ENCODE measurements at places on chromosomes 6 and 20.

DNA sequence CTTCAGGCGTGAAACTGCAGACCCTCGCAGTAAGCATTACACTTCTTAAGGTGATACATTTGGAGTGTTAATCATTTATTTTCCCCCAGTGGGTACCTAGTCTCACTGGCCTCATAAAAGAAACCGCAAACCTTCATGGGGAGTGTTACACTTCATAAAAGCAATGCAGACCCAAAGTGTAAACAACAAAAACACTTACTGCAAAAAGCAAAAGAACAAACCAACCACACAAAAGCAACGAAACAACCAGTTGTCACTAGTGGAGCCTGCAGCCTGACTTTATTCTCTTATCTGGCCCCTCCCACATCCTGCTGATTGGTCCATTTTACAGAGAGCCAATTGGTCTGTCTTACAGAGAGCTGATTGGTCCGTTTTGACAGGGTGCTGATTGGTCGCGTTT, 23.8 kb downstream of the LY86 start:
- H3K27me3 ChIP-seq, result no peaks in the 10 kb centered on the region
- no peaks in the 10 kb centered on the region for H3K36me3 ChIP-seq
- no peaks in the 10 kb centered on the region for H3K4me1 ChIP-seq
- H3K27ac ChIP-seq, result no peak overlapping the region

- no peak for DNase-seq
- H3K36me3 ChIP-seq, result no peaks in the 10 kb centered on the region
- no peaks in the 10 kb centered on the region for H3K4me1 ChIP-seq
Measured at GRCh38 chr6:150534553-150534952, 65.1 kb upstream of the PLEKHG1 start.

- no peak overlapping the region for H3K4me3 ChIP-seq
- no peaks in the 10 kb centered on the region for H3K4me1 ChIP-seq
- no peak for DNase-seq
- peaks cover 13% of the 10 kb centered on the region for H3K36me3 ChIP-seq
Measured at GRCh38 chr6:130417951-130418350, 52.1 kb downstream of the TMEM200A start.

GRCh38 chr6:36334832-36335459, 1.7 kb downstream of the BNIP5 start:
- no peaks in the 10 kb centered on the region for H3K36me3 ChIP-seq
- H3K4me1 ChIP-seq, result no peaks in the 10 kb centered on the region
- no peak overlapping the region for H3K27ac ChIP-seq

DNA sequence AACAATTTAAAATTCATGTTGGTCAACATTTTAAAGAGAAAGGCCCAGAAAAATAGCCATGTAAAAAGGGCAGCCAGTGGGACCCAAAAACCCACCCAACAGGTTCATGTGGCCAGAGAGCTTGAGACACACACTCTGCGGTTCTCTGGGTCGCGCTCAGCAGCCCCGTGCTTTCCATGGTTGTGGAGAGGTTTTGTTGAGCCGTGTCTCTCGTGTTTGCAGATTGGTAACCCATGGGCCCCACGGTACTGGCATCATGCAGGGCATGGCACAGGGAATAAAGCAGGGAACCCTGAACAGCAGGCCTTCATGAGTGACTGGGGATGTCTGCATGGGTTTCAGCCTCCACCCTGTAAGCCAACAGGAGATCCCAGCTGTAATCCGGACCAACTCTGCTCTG, 127.7 kb upstream of the CST7 start:
- no peaks in the 10 kb centered on the region for H3K4me1 ChIP-seq
- DNase-seq, result no peak
- H3K27ac ChIP-seq, result no peak overlapping the region
- no peaks in the 10 kb centered on the region for H3K36me3 ChIP-seq
- no peaks in the 10 kb centered on the region for H3K27me3 ChIP-seq
- no peak overlapping the region for H3K4me3 ChIP-seq

- H3K27ac ChIP-seq, result no peak overlapping the region
- no peak for DNase-seq
- no peak overlapping the region for H3K4me3 ChIP-seq
- H3K4me1 ChIP-seq, result no peaks in the 10 kb centered on the region
- peaks cover 5% of the 10 kb centered on the region for H3K36me3 ChIP-seq
Measured at GRCh38 chr6:121837545-121838229, 402.2 kb downstream of the GJA1 start.

DNA sequence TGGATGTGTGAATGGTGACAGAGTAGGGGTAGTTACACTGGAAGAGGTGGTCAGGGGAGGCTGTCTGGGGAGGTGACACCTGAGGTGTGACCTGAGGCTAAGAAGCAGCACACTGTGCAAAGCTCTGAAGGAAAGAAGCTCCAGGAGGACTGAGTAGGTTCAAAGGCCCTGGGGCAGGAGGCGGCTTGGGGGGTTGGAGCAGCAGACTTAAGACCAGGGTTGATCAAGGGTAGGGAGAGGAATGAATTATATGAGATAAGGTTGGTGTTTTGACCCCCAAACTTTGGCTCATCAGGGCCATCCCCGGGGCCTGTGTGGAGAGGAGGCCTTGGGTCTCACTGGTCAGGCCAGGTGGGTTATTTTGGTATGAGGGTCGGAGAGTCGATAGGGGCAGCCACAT, 166.1 kb downstream of the GRM4 start:
- no peak overlapping the region for H3K27ac ChIP-seq
- no peaks in the 10 kb centered on the region for H3K36me3 ChIP-seq
- no peak for DNase-seq
- no peak overlapping the region for H3K4me3 ChIP-seq
- no peaks in the 10 kb centered on the region for H3K4me1 ChIP-seq

DNA sequence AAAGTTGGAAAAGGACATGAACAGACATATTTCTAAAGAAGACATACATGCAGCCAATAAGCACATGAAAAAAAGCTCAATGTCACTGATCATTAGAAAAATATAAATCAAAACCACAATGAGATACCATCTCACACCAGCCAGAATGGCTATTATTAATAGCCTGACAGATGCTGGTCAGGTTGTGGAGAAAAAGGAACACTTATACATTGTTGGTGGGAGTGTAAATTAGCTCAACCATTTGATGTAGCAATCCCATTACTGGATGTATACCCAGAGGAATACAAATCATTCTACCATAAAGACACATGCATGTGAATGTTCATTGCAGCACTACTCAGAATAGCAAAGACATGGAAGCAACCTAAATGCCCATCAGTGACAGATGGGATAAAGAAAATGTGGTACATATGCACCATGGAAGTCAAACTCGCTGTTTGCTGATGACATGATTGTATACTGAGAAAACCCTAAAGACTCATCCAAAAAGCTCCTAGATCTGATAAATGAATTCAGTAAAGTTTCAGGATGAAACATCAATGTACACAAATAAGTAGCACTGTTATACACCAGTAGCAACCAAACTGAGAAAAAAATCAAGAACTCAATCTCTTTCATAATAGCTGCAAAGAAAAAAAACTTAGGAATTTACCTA, 196.8 kb downstream of the ADGB start:
- no peaks in the 10 kb centered on the region for H3K4me1 ChIP-seq
- H3K27me3 ChIP-seq, result no peaks in the 10 kb centered on the region

GRCh38 chr6:34986845-34987246, 97.8 kb downstream of the ANKS1A start:
- DNase-seq, result peak; percentile 74
- H3K4me3 ChIP-seq, result no peak overlapping the region
- no peaks in the 10 kb centered on the region for H3K27me3 ChIP-seq
- no peaks in the 10 kb centered on the region for H3K4me1 ChIP-seq
- H3K27ac ChIP-seq, result no peak overlapping the region
- peaks cover 56% of the 10 kb centered on the region for H3K36me3 ChIP-seq

DNA sequence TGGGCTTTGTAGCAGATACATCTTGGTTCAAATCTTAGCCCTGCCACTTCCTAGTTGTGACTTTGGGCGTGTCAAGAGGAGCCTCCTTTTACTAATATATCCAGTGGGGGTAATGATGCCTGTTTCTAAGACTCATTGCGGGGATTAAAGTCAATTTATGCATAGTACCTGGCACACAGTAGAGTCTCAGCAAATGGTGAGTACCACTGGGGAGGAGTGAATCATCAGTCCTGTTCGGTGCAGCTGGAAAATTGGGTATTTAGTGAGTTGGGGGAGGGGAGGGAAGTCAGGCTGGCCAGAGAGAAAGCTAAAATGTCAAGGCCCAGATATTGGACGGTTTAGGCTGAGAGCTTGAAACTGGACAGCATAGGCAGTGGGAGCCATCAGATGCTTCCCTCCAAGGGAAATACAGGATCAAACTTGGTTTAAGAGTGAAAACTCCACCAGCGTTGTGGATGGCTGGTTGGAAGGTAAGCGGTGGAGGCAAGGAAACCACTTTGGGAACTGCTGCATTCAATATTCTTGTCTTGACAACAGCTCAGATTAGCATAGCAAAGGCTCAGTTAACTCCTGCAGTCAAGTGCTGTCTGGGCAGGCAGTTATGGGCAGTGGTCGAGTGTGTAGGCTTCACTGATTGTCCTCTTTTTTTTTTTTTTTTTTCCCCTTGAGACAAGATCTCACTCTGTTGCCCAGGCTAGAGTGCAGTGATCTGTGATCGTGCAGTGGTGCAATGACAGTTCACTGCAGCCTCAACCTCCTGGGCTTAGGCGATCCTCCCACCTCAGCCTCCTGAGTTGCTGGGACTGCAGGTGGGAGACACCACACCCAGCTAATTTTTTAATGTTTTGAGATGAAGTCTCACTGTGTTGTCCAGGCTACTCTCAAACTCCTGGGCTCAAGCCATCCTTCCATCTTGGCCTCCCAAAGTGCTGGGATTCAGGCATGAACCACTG, 12.9 kb downstream of the PPP1R16B start:
- no peak overlapping the region for H3K27ac ChIP-seq
- H3K4me1 ChIP-seq, result peaks cover 3% of the 10 kb centered on the region
- peak; percentile 8 for DNase-seq
- no peaks in the 10 kb centered on the region for H3K36me3 ChIP-seq
- H3K27me3 ChIP-seq, result no peaks in the 10 kb centered on the region

- no peak for DNase-seq
- H3K4me3 ChIP-seq, result no peak overlapping the region
- H3K4me1 ChIP-seq, result no peaks in the 10 kb centered on the region
- H3K36me3 ChIP-seq, result peaks cover 5% of the 10 kb centered on the region
Measured at GRCh38 chr6:77740380-77740779, 87.5 kb downstream of the MEI4 start.

- H3K4me1 ChIP-seq, result no peaks in the 10 kb centered on the region
- no peaks in the 10 kb centered on the region for H3K27me3 ChIP-seq
- H3K36me3 ChIP-seq, result peaks cover 18% of the 10 kb centered on the region
- H3K4me3 ChIP-seq, result no peak overlapping the region
Measured at GRCh38 chr6:135047336-135047735, 7.3 kb downstream of the HBS1L start.

DNA sequence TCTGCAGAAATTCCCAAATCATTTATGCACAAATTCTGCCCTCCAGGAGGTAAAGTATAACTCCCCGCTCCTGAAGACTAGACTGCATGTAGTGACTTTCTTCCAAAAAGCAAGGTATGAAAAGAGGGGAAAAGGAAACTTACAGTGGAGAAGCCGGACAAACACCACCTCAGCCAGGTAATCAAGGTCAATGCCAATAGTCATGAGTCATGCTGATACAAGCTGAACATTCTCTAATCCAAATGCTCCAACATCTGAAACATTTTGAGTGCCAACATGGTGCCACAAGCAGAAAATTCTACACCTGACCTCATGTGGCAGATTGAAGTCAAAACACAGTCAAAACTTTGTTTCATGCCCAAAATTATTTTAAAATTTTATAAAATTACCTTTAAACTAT, 165.6 kb downstream of the FOXA2 start:
- no peaks in the 10 kb centered on the region for H3K4me1 ChIP-seq
- H3K27ac ChIP-seq, result no peak overlapping the region
- H3K4me3 ChIP-seq, result no peak overlapping the region
- no peak for DNase-seq

- DNase-seq, result no peak
- no peaks in the 10 kb centered on the region for H3K36me3 ChIP-seq
- H3K27ac ChIP-seq, result no peak overlapping the region
- no peak overlapping the region for H3K4me3 ChIP-seq
Measured at GRCh38 chr6:25224242-25224641, 54.9 kb upstream of the CARMIL1 start.

- H3K27me3 ChIP-seq, result peaks cover 78% of the 10 kb centered on the region
- H3K4me3 ChIP-seq, result peak overlapping the region; percentile 71
- peak; percentile 54 for DNase-seq
Measured at GRCh38 chr6:98833307-98834059, 891 bp upstream of the POU3F2 start.

All from H9 (cell line).